ENCODE measurements at places on chromosomes 4 and X.
A peak's percentile ranks its signal among the peaks of the same experiment; 100 is the strongest.

GRCh38 chr4:118279920-118280432 lies 72.8 kb downstream of the PRSS12 start:
- DNase-seq: no peak

GRCh38 chr4:146439999-146440398 lies 81.7 kb downstream of the SLC10A7 start:
- no peak for DNase-seq

DNA sequence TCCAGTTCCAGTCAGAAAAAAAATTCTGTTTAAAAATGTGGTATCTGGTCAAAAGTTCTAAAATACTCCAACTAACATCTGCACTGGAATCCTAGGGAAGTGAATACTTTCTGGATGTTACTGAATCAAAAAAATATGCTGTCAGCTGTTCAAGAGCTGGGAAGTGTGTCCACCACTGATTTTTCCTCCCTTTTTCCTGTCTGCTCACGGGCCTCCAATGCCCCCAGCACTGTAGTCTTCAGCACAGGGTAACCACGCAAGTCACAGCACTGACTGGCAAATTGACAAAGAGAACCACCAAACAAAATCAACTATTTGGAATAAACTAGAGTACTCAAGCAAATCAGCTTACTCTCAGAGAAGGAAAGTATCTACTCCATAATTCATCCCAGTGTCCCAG lies 9.9 kb downstream of the VEGFC start:
- no peak for DNase-seq

DNA sequence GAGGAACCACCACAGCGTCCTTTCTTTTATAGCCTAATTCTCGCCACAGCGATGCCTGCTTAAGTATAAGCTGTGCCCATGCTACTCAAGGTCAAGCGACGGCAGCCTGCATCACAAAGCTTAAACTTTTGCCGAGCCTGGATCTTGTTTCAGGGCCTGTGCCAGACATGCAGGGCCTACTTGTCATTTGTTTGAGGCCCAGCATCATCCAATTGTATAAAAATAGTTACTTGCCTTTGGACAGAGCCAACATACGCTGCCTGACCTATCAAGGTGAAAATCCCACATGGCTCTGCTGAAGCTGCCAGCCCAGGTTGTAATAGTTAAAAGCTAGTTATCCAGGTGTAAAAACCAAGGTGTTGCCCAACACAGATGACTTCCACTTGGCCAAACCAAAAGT lies 107.1 kb downstream of the TMEM131L start:
- DNase-seq: no peak

DNA sequence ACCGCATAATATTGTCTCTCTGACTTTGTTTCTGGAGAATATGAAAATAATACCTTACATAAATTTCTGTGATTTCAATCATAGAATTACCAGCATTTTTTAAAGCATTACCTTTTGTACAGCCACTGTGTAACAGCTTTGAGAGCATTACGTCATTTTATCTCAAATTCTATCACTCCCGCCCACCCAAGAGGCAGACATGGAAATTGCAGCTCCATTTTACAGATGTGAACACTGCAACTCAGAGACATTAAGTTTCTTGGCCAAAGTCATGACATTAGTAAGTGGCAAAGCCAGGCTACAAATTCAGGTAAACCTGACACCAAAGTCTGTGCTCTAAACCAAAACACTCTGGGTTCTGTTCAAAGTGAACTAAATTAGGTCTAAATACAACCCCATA lies 33.6 kb upstream of the KDR start:
- no peak for DNase-seq

DNA sequence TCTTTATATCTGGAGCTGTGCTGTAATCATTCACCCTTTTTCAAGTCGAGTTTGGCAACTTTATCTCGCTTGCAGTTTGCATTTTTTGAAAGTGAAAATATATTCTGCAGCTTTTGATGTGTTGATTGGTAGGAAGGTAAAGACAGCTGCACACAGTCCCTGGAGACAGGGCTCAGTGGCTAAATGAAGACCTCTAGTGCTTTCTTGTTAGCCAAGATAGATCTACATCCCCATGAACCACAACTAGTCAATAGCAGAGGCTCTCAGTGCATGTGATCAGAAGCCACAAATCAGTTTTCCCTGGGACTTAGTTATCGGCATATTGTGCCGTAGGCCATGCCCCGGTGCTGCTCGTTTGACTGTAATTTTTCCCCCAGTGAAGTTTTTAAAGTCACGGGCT lies 587.7 kb upstream of the PITX2 start:
- DNase-seq: no peak

GRCh38 chrX:154401918-154402621 lies 3.9 kb downstream of the RPL10 start:
- DNase-seq: no peak

DNA sequence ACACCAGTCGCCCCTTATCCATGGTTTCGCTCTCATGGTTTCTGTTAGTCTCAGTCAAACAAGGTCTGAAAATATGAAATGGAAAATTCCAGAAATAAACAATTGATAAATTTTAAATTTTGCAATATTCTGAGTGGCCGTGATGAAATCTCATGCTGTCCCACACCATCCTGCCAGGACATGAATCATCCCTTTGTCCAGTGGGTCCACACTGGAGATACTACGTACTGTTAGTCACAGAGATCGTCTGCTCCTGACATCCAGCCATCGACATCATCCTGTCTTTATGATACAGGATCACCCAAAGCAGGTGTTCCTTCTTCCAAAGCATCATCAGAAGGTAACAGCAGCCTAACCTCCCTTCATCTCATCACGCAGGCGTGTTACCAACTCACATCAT lies 76.5 kb upstream of the MSX1 start:
- no peak for DNase-seq

DNA sequence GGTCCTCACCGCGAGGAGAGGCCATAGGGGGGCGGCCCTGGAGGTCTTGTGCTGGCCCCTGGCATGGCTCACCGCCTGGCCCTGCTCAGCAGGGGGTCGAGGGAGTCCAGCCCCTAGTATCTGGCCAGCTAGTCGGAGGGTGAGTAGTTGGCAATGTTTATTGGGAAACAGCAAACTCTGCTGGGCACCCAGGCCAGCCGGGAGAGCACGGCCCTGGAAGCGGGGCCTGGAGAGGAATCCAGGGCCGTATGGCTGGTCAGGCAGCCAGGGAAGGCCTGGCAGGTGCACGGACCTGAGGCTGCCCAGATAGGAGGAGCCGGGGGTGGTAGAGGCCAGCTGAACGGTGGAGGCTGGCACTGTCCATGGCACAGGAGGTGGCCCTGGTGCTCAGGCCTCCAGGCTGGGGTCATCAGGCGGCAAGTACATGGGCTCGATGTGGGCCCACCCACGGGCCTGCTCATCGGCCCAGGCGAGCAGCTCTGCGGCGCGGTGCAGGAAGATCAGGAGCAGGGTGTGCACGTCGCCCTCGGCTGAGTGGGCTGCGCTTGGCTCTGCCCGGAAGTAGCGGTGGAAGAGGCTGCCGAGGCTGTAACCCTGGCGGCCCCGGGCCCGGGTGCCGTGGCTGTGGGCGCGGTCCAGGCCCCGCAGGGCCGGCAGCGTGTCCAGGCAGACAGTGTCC lies 1.4 kb downstream of the TREX2 start:
- no peak for DNase-seq

DNA sequence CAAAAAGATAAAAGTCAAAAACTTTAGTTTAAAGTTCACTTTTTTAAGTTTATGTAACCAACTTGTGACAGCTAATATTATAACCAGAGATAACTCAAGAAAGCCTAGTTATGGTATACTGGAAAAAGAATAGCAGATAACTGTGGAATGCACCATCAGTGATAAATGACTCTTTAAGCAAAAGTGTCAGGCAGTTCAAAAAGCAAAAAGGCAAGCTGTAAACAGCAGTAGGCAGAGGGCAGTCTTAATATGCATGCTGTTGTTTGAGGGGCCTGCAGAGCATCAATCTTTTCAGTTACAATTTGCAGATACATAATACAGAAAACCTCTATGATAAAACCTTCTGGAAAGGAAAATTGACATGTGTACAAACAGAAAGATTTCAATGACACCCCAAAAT lies 81.8 kb upstream of the JADE1 start:
- DNase-seq: no peak

DNA sequence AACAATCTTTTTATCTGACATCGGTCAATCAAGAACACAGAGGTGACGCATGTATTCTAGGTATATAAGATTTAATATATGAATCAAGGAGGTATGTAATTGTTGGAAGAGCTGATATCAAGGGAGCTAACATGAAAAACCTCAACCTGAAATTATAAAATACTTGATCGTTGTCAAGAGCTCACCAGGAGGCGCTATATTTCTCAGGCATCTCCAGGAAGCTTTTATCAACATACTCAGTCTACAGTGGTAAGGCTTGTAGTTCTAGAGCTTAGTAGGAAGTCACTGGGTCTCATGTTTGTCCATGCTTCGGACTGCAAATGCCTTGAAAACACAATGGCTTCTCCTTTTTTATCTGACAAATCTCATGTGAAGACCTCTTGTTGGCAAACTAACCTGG lies 156.1 kb downstream of the GRXCR1 start:
- DNase-seq: no peak

DNA sequence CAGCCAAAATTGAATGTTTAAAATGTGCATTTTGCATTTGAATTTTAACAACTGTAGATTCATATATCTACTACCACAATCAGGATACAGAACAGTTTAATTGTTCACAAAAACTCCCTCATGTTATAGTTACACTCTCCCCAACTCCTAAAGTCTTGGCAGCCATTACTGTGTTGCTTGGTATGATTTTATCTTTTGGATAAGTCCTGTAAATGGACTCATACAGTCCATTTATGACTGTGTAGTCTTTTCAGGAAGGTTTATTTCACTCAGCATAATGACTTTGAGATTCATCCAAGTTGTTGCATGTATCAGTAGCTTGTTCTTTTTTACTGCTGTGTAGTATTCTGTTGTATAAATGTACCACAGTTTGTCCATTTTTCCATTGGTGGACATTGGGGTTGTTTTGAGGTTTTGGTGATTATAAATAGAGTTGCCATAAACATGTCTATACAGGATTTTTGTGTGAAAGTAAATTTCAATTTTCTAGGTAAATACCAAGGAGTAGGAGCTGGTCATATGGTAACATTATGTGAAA lies 9.9 kb downstream of the FAM193A start:
- DNase-seq: no peak

- DNase-seq: no peak
Observed at GRCh38 chr4:19301527-19301926, 950.2 kb upstream of the SLIT2 start.

DNA sequence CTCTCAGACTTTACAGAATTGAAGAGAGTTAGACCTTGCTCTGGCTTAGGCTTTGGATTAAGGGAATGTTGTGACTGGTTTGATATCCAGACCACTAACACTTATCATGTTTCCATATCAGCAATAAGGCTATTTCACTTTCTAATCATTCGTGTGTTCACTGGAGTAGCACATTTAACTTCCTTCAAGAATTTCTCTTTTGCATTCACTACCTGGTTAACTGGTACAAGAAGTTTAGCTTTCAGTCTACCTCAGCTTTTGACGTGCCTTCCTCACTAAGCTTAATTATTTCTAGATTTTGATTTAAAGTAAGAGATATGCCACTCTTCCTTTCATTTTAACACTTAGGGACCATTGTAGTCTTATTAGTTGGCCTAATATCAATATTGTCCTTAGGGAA lies 62.6 kb downstream of the CASP6 start:
- no peak for DNase-seq

GRCh38 chr4:1057403-1057745 lies 45.9 kb downstream of the FGFRL1 start:
- peak; percentile 3 for DNase-seq

DNA sequence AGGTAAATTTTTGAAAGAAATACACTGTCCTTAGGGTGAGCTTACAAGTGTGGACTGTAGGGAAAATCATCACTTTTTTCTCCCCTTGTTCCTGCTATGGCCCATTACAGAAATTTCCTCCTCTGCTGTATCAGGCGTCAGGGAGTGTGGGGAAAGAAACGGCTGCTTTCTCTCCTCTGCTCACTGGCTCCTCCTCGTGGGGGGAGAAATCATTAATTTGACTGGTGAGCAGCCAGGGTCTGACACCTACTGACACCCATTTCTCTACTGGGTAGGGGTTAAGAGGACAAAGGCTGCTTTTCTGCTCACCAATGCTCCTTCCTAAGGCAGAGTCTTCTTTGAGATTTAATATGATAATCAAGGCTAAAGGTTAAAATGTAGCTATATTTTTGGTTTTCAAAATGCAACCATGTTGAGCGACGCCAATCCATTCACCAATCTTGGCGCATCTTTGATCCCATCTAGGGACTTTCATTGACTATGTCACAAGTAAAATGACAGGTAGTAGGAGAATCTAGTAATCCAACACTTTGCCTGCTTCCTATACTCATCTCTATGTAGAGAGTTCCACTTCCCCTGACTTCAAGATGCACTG lies 25.1 kb downstream of the SETD7 start:
- DNase-seq: peak; percentile 61

- no peak for DNase-seq
Observed at GRCh38 chr4:139933104-139933503, 220.9 kb downstream of the MAML3 start.

GRCh38 chr4:107801766-107802211 lies 22.9 kb upstream of the SGMS2 start:
- no peak for DNase-seq

DNA sequence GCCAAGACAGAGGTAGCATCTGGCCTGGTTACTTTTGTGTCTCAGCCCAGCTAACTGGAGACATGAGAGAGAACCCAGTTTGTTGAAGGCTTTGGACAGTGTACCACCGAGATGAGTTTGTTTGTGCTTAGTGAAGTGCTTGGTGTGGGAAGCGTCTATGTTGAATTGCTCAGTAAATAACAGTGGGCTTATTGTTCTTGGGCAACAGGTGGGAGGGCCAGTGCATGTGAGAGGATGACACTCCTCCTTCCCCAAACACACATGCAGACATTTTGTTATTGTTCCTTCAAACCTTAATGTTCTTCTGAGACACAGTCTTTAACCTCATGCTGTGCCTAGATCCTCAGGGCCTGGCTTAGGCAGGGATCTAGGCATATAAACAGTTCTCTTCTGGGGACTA lies 39.7 kb downstream of the MSN start:
- DNase-seq: no peak

- no peak for DNase-seq
Observed at GRCh38 chr4:99062120-99062519, 26.5 kb downstream of the ADH5 start.

DNA sequence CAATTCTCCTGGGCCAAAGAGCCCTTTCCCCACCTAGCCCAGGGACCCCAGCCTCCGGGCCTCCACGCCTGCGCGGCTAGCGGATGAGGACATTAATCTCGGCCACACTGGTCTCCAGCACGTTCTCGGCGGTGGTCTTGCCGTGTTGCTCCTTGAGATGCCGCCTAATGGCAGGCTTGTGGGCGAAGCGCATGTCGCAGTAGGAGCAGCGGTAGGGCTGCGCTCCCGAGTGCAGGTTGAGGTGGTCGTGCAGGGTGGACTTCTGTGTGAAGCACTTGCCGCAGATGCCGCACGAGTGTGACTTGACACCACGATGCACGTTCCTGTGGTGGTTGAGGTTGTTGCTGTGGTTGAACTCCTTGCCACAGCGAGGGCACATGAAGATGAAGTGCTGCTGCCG lies 72.1 kb downstream of the UBE2K start:
- DNase-seq: no peak

GRCh38 chrX:39242187-39242586 lies 440.9 kb downstream of the MID1IP1 start:
- DNase-seq: no peak

Measured in activated CD8-positive, alpha-beta memory T cell treated with anti-CD3 and anti-CD28 coated beads, Interleukin-2, amount 50 U/mL, for 4 hours (primary cell).